ENCODE measurements at places on chromosomes 11 and 22.

DNA sequence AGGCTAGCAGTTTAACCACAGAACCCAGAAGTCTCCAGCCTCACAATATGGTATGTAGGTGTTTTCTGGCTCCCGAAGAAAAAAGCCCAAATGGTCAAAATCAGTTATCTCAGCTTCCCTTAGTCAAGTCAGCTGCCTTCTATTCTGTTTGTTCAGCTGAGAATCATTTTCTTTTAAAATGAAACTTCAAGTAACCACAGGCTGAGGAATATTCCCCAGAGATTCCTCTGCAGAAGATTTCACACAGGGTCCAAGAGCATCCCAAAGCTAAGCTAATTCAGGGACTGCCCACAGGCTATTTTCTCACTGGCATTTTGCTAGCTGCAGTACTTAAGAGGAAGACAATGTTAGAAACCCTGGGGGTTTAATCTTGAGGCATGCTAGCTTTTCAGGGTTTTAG, 977.0 kb upstream of the CHORDC1 start:
- DNase-seq, result no peak

DNA sequence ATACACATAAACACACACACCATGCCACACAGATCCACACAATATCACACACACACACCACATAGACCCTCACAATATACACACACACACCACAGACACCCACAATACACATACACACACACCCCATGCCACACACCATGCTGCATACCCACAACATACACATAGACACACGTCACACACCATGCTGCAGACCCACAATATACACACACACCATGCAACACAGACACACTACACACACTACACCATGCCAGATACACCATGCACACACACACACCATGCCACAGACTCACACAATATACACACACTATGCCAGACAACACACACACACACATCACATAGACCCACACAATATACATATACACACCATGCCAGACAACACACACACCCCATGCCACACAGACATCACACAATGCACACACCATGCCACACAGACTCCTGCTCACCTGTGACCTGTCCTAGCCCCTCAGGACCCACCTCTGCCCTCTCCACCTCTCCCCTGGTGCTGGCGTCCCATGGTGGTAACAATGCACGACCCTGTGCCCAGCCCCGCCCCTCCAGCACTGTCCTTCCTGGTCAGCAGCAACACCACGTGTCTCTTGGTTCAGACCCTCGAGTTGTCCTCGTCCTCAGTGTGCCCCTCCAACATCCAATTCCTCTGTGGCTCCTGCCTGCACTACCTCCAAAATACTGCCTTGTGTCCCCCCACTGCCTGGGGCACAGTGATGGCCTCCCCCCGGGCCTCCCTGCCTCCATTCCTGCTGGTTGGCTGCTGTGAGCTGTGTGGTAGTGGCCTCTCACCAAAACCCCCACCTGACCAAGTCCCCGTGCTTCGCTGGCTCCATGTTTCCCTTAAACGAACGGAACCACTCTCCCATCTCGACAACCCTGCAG, 23.7 kb upstream of the RFPL3 start:
- DNase-seq, result peak; percentile 44

DNA sequence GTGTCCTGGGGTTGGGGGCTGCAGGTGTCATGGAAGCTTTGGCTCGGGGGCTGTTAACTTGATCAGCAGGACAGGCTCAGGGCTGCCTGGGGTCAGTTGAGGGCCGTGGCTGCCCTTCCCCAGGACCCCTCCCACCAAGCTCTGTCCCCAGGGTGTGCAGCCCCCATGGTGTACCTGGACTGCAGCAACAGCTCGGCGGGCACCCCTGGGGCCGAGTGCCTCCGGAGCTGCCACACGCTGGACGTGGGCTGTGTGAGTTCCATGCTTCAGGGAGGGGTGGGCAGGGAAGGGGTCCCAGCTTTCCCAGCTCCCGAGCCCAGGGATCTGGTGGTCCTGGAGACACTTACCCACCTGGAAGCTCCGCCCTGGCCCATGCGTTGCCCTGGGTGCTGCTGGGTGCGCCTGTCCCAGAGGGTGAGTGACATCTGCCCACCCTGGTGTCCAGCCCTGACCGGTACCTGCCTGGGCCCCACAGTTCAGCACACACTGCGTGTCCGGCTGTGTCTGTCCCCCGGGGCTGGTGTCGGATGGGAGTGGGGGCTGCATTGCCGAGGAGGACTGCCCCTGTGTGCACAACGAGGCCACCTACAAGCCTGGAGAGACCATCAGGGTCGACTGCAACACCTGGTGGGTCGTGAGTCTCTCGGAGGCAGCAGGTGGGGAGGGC, 11.3 kb downstream of the MUC5B start:
- DNase-seq, result peak; percentile 56

DNA sequence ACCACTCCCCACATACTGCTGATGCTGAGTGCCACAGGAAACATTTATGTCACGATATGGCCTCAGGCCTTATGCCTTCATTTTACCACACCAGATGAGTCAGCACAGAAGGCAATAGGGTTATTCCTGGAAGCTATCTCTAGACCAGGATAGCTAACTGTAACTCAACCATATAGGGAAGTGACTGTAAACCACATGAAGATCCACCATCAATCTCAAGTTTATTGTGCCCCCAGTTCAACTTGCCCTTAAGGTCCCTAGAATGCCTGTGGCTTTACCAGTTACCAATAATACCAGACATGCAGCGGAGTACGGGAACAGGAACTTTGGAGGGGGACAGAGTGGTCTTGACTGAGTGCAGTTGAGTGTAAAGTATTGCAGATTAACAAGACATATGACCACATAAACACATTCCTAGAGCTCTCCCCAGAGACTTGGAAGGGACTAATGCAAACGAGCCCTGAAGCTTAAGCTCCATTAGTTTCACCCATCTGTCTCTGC, 180.9 kb downstream of the KIF18A start:
- DNase-seq, result no peak

DNA sequence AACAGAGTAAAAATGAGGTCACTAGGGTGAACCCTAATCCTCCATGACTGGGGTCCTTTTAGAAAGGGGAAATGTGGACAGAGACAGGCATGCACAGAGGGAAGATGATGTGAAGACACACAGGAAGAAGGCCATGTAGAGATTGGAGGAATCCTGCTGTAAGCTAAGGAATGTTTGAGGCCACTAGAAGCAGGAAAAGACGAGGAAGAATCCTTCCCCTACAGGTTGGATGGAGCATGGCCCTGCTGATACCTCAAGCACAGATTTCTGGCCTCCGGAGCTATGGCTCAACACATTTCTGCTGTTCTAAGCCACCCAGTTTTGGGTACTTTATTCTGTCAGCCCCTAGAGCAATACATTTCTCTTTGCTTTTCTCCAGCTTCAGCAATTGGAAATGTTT, 486.9 kb downstream of the MIAT start:
- no peak for DNase-seq

DNA sequence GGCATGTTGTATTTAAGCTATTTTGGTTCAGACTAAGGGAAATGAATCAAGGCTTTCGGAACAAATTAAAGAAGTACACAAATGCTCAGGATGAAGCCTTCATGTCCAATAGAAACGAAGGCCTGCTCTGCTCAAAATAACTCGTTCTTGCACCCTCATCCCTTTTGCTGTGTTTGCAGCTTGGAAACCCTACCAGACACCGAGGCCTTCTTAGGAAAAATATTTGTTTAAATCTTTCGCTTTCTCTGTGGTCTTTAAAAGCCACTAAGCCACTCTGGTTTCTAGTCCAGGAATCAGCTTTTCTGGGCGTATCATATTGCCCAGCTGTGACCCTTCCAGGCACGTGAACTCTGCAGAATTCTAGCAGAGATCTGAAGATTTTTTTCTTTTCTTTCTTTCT, 60.9 kb upstream of the HSPA8 start:
- DNase-seq, result no peak

DNA sequence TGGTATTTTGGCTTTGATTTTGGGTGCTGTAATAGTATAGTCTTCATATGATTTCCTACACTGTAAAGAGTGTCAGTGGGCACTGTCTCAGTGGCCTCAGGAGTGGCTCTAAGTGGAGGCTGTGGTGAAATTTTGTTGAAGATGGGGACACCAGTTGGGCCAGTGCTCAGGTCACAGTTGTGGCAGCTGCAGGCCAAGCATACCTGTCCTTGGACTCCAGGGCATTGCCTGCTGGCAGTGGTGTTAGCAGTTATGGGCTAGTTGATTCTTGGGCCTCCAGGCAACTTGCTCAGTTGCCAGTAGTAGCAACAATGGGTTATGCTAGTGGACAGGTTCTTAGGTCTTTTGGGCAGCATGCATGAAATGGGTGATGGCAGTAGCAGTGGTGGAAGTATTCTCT, 39.2 kb upstream of the SLC22A25 start:
- no peak for DNase-seq

DNA sequence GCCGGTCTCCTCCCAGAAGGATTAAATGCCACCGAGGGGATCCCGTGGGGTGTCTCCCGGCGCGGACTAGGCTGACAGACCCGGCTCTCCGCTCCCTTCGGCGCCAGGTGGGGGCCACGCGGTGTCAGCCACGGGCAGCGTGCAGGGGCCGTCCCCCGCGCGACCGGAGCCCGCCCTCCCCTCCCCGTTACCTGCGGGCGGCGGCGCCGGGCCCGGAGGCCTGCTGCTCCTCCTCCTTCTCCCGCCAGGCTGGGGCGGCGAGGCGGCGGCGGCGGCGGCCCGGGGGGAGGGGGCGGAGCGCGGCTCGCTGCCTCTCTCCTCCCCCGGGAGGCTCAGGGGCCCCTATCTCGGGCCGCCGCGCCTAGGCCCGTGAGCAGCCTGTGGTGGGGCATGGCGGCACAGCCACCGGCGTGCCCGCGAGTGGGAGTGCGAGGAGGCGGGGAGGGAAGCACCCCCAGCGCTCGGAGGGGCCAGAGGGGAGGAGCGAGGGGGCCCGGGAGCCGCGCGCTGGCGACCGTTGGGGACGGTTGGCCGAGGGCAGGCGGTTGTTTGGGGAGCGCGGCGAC, 450 bp downstream of the ZBTB44 start:
- DNase-seq, result peak; percentile 80

GRCh38 chr11:26841818-26842473, 120.1 kb upstream of the SLC5A12 start:
- DNase-seq, result no peak

All from tibial artery (tissue), 4 donors.